ENCODE measurements at places on chromosomes 5 and 9.
A peak's percentile ranks its signal among the peaks of the same experiment; 100 is the strongest.

DNA sequence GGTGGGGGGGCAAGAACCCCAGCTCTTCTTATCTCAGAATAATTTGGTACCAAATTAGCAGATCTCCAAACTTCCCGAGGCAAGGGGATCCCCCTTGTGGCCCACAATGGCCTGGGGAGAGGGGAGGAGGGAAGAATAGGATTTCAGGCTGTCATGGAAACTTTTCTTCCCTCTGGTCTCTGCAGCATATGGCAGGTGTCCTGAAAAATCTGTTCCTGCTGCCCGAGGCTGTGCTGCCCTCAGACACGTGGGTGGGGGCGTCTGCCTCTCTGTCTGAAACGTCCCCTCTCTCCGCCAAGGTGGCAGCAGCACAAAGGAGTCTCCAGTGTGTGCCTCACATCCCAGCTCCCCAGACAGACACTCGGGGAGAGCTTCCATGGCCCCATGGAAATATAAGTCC is 34.0 kb downstream of the CCNJL start:
- no peak for DNase-seq

GRCh38 chr5:126519637-126520592 is 75.1 kb downstream of the ALDH7A1 start:
- DNase-seq = no peak

GRCh38 chr5:127838661-127839060 is 135.5 kb downstream of the CCDC192 start:
- DNase-seq = no peak

GRCh38 chr5:151153766-151154272 is 3.8 kb downstream of the ANXA6 start:
- no peak for DNase-seq

GRCh38 chr5:107538805-107539445 is 131.8 kb downstream of the EFNA5 start:
- no peak for DNase-seq

GRCh38 chr5:135112008-135112725 is 78.1 kb upstream of the PITX1 start:
- no peak for DNase-seq

GRCh38 chr9:129235931-129236331 is 57.9 kb upstream of the IER5L start:
- DNase-seq = no peak

DNA sequence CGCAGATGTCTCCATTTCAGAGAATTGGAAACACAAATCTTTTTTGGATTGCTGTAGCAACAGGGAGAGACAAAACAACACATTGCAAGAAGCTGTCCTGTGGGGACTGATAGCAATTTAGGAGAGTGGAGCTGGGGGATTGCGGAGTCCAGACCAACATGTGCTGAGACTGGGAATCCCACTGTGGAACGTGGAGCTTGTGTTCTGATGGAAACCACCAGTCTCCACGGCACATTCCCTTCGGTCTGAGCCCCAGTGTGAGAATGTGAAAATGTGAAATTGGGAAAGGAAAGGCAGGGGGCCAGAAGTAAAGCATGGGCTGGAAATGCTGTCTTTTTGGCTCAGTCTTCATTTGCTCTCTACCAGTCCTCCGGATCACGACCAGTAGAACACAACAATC is 348.8 kb upstream of the TNC start:
- DNase-seq = no peak

GRCh38 chr5:3605298-3606010 is 9.8 kb downstream of the IRX1 start:
- DNase-seq = no peak

DNA sequence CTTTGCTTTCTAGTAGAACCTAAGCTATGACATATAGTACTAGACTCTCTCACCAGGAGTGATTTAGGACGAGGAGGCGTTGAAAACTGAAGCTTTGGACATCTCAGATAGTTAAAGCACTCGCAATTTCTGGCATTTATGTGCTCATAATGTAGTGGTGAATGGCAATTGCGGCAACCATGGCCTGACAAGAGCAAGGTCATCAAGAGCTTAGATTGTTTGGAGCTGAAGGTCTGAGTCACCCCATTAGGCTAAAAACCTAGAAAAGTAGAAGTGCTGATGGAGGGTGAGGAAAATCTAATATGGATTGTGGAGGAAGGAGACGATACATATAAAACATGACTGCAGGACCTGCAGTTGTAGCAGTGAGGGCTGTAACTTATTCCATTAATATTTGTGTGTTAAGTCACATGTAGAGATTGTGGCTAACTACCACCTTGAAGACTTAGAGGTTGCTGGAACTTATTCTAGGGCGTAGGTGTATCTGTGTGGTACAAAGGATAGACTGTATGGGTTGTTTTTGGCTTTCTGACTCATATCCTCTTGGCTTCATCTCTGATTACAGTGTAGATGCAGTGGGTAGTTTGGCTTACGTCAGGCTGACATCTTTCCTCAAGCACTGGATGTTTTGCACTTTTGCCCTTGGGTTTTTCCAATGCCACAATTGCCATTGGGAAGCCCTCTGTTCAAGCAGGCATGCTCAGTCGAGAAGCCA is 138.9 kb upstream of the CDKN2B start:
- no peak for DNase-seq

GRCh38 chr9:97039514-97039860 is 545 bp upstream of the CTSV start:
- DNase-seq = no peak

DNA sequence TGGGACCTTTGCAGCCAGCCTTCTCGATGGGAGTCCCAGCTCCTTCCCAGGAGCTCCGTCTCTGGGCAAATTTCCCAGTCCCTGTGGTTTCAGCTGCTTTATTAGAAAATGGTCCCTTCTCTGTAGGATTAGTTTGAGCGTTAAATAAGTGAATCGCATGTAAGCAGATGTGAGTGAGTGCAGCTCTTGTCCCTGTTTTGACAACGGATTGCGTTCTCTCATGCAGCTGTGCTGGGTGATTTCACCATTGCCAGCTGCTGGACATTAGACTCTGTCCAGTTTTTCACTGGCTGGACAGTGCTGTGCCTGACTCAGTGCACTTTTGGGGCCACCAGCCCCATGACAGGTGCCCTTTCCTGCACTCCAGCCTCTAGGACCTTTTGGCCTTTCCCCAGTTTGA is 11.6 kb upstream of the CEL start:
- DNase-seq = no peak

- DNase-seq = no peak
Measured at GRCh38 chr9:116081435-116082115, 72.0 kb upstream of the PAPPA start.

- peak; percentile 49 for DNase-seq
Measured at GRCh38 chr5:136200130-136200529, 7.2 kb upstream of the SMIM32 start.

- DNase-seq = no peak
Measured at GRCh38 chr9:131097948-131098278, 1.6 kb downstream of the AIF1L start.

- no peak for DNase-seq
Measured at GRCh38 chr5:136506131-136506530, 140.8 kb upstream of the TRPC7 start.

DNA sequence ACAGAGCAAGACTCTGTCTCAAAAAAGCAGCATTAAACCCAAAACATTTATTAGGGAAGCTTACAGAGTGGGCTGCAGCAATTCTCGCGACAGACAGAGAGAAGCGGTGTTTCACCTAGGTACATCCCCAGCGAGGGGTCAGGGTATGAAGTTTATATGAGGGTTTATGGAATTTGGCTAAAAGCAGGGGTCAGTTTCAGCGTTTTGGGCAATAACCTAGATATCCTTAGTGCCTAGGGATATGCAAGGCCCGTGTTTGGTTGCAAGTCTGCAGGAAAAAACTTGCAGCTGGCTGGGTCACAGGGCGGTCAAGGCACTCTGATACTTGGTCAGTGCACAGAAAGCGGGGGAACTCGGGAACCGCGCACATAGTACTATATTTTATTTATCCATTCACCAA is 649 bp upstream of the GLE1 start:
- no peak for DNase-seq

GRCh38 chr9:124776954-124777648 is at the start of gene OLFML2A:
OLFML2A (plus strand) TSS chr9:124777133; CDS start chr9:124777271, 138 bp downstream.
- no peak for DNase-seq

DNA sequence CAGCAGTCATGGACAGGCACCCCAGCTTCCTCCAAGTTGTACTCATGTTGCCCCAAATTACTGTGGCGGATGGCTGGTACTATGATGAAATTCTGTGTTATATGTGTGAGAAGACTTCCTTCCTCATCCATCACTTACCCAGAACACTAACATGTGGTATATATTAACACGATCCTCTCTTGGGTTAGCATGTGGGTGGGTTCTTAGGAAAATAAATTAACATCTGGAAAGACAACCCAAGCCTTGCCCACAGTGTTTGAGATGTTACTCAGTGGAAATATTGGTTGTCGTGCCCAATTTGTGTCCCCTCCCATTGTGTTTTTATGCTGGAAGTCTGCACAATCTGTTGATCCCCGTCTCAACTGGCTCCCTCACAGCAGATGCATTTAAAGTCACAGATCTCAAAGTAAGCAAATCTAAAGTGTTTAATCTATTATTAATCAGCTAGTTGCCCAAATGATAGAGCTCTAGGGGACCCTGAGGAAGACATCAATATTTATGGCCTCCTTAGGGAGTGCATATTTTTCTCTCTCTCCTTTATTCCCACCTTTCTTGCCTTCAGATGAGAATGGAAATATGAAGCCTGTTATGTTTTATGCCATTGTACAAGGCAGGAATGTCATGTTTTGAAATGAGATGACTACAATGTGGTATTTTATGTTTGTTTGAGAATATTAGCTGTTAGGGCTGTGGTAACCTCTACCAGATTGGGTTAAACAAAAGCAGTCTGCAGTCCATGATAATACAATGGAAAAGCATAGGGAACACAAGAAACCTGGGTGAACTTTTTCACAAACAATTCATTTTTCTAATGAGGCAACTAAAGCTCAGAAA is 93.9 kb downstream of the GRIA1 start:
- DNase-seq = no peak

DNA sequence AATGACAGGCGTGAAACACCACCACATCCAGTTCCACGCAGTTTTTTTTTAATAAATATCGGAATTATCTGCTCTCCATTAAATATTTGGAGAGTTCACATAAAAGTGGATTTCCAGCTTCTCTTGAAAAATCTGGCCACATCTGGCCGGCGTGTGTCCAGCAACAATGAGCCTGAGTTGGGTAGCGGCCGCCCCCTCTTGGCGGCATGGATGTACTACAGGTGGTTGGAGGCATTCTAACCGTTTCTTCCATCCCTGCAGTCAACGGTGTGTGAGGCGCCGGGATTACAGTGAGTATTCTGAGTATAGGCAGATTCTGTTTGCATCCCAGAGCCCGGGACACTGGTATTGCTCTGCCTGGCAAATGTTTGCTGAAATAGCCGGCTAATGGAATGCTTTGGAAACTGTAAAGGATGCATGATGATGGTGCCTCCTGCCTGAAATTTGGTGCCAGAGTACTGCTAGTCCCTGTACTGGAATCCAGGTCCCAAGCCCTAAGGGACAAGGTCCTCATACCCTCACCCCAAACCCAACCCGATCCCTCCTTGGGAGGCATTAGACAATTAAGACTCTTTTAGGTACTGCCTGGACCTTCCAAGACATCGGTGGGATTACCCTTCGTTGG is 13.6 kb upstream of the GM2A start:
- peak; percentile 83 for DNase-seq

DNA sequence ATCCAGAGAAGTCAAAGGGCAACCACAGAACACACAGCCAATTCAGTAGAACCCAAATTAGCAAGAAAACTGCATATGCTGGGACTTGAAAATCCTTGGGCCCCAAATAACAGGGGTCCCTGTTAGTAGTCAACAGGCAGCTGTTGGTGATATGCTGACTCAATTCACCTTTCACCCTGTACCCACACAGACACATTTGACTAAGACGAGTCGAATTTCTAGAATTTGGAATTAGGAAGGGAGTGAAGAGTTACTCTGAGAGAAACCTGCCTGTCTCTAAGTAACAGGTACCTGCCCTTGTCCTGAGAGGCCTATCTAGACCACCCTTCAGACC is 821 bp upstream of the VCP start:
- DNase-seq = no peak

- DNase-seq = no peak
Measured at GRCh38 chr9:88514247-88514646, 20.7 kb upstream of the NXNL2 start.

- DNase-seq = no peak
Measured at GRCh38 chr5:19568004-19568403, 420.0 kb downstream of the CDH18 start.

- DNase-seq = no peak
Measured at GRCh38 chr5:163953901-163954300, 448.5 kb downstream of the MAT2B start.

DNA sequence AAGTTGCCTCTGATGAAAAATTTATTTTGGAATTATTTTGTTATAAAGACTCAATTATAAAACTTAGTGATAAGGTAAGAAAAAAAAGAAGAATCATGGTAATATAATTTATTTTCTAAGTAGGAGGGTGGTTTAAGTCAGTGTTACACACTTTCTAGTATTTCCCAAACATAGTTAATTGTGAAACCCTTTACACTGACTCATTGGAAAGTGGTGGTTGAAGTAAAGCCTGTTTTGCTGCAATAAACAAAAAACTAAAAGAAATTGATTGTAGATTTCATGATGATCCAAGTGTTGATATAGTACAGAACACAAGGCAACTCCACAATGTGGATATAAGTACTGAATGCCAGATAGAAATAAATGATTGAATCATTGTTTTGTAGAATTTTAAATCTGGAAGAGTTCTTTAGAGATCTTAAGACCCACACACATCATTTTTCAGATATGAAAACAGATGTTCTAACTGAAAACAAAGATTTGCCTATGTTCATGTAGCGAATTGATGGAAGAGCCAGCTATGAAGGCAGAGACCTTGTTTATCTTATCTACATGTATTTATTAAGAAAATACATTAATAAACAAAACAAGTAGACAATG is 539.8 kb downstream of the PRELID2 start:
- DNase-seq = no peak

Measured in coronary artery (tissue), 2 donors.